CD4-positive, alpha-beta T cell treated with Interleukin-15 for 4 hours (primary cell): ENCODE measurements at places on chromosomes 16 and 17.

DNA sequence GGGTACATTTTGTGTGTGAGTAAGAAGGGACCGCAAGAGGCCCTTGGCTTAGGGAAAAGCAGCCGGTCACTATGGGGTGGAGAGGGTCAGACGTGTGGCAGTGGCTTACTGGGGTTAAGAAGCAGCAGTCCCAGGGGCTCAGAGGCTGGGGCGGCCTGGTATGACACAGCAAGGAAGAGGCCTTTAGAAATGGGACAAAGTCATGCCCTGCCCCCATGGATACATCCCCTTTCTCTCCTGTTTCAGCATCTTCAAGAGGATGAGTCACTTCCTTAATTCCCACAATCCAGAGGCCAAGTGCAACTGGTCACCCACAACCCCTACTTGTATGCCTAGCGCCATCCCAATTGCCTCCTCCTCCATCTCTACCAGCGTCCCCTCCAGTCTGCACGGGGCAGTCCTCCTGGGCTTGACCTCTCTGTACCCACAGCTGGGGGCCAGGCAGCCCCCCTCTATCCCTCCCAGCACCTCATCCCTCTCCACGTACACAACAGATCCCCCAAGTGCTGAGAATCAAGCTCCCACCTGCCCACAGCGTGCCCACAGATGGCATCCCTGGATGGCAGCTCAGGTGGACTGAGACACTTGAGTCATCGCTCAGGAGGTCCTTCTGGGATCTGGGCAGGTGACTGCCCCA lies 6.9 kb upstream of the EFTUD2 start:
- no peak for DNase-seq

GRCh38 chr17:63911657-63912100 lies 621 bp upstream of the CSHL1 start:
- peak; percentile 59 for DNase-seq

DNA sequence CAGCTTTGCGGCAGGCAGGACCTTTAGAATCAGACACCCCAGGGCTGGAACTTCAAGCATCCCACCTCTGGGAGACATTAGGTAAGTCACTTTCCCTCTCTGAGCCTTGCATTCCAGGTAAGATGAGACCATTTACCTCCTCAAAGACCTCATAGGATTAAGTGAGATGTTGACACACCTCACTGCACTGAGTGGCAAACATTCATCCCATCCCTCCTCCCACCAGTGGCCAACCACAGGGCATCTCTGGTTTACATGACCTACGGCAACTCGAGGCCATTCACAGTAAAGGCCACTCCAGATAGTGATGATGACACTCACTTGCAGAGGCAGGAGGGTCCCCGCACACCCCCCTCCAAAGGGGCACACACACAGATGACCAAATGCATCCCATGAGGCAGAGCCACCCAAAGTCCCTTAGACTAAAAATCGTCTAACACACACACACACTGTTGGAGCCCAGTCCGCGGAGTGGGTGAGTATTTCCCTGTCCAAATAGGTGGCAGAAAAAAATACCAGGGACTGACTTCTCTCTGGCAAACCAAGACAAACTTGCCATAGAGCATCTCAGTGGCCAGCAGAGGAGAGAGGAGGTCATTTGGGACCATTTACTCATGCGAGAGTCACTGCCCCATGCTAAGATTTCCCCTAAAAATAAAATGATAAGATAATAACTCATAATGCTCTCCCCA lies 454.9 kb downstream of the SOX9 start:
- DNase-seq = no peak

- no peak for DNase-seq
These were observed 181.2 kb upstream of the TBX2 start for GRCh38 chr17:61218438-61218837.

- DNase-seq = no peak
These were observed 129.9 kb downstream of the TMEM132E start for GRCh38 chr17:34709158-34709754.

- DNase-seq = no peak
These were observed 27.9 kb downstream of the CLEC16A start for GRCh38 chr16:10972108-10972818.

- no peak for DNase-seq
These were observed 6.5 kb upstream of the PNPO start for GRCh38 chr17:47934856-47935255.

GRCh38 chr17:48123111-48123510 lies 15.5 kb downstream of the SNX11 start:
- no peak for DNase-seq
